Activated CD8-positive, alpha-beta memory T cell treated with anti-CD3 and anti-CD28 coated beads for 48 hours (primary cell): ENCODE measurements at places on chromosomes 11 and 22.

DNA sequence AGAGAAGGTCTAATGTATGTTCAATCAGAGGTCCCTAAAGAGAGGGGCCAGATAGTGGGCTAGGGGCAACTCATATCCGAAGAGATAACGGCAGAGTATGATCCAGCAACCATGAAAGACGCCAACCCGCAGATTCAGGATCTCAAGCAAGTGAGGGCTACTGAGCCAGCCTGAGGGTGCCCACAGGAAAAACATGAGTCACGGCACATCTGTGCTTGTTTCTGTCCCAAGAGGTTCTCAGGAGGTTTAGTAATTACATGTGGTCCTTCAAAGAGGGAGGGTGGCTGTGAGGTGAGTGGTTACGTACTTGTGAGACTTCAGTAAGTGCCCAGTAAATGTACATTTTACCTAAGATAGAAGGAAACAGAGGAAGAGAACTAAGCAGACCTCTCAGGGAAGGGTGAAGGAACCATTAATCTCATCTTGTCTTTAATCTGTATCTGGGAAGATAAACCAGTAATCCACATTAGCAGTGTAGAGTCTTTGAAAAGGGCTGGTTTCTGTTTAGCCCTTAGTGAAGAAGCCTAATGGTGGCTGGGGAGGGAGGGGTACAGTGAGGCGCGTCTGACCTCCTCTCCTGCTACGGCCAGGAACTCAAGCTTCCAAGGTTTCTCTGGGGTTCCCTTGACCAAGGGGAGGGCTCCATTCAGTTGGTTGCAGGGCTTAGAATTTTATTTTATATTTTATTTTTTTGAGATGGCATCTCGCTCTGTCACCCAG lies 10.2 kb downstream of the SIRT3 start:
- no peak for DNase-seq

GRCh38 chr11:75107187-75107586 lies 10.5 kb upstream of the OR2AT4 start:
- DNase-seq, result no peak

- no peak for DNase-seq
Observed at GRCh38 chr11:78163828-78164227, 24.4 kb upstream of the ALG8 start.

DNA sequence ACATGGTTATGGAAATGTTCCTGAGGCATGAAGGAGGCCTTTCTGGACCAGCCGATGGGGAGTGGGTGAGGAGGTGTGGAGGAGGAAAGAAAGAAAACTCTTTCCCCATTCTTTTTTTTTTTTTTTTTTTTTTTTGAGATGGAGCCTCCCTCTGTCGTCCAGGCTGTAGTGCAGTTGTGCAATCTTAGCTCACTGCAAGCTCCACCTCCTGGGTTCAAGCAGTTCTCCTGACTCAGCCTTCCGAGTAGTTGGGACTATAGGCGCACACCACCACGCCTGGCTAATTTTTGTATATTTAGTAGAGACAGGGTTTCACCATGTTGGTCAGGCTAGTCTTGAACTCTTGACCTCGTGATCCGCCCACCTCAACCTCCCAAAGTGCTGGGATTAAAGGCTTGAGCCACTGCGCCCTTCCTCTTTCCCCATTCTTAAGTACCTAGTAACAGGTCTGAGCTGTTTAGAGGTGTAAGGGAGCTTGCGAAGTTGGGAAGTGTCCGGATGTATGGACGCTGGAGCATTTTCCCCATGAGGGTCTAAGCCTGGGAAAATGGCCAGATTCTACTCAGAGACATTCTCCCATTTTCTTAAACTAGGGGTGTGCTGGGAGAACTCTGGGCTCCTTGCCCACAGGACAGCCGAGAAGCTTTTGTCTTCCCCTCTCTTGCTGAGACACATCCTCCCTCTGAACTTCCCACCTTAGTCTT lies 135.8 kb downstream of the TEAD1 start:
- DNase-seq, result no peak

DNA sequence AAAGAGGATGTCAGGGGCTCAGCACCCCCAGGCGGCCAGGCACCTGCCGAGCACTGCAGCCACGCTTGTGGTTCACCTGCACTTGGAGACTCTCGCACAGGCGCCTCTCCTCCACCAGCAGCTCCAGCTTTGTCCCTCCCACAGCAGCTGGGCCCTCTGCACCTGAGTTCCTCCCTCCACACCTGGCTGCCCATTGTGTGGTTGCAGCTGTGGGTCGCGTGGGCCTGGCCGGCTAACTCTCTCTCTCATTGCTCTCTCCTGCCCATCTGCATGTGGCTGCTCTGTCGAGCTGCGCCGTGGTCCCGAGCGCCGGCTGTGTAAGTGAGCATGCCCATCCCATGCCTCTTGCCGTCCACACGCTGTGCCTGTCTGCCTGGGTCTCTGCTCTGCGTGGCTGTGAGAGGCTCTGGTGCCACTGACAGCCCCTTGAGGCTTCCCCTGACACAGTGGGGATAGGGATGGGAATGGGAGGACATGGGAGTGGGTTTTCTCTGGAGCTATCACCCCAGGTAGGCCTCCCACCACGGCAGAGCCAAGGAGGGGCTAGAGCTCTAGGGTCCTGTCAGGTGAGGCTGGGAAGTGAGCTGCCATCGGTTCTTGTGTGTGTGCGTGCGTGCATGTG lies 8.5 kb upstream of the ACR start:
- DNase-seq, result no peak

GRCh38 chr11:120354779-120355178 lies 18.6 kb downstream of the ARHGEF12 start:
- no peak for DNase-seq

GRCh38 chr22:29166180-29166579 lies 39.5 kb upstream of the EMID1 start:
- DNase-seq, result no peak

GRCh38 chr11:120906766-120907165 lies 117.1 kb upstream of the TBCEL start:
- DNase-seq, result no peak

DNA sequence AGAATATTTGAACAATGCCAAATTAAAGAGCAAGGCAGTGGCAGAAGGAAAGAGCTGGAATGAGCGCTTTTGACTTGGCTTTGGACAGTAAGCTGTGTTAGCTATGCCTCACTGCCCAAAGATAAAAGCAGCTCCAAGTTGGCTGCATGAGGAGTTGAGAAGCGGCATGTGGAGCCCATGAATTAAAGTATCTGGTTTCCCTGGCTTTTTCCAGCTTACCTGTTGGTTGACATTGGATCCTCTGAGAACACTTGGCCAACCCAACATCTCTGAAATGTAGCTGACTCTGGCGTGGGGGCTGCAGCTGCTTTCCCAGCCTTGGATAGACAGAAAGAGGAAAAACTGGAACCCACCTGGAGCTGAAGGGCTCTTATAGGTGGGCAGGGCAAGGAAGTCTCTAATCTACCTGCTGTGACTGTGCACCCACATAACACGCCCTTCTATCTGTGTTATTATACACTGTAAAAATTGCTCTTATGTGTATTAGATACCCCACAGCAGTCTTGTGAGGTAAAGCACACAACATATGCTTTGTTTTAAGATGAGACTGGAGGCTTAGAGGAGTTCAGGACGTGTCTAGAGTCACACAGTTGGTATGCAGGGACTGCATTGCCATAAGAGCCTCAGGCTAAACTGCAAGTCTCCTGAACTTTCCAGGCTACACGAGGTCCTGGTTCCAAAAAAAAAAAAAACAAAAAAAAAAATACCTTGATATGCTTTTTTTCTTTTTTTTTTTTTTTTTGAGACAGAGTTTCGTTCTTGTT lies 5.8 kb downstream of the UBASH3B start:
- no peak for DNase-seq

DNA sequence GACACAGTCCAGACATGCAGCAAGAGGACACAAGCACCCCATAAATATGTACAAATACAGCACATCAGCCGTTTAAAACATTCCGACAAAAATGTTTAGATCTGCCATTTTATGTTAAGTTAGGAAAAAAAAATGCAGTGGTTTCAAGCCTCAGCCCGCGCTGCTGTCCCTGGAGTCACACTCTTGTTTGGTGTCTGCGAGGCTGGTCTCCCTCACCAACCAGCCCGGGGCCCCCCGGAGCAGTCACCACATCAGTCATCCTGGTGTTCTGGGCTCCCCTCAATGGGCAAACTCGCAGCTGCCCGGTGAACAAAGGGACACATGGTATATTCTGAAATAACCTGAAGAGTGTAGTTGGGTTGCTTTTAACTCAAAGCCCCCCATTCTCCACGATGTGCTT lies 1022.2 kb downstream of the BRD1 start:
- DNase-seq, result no peak

DNA sequence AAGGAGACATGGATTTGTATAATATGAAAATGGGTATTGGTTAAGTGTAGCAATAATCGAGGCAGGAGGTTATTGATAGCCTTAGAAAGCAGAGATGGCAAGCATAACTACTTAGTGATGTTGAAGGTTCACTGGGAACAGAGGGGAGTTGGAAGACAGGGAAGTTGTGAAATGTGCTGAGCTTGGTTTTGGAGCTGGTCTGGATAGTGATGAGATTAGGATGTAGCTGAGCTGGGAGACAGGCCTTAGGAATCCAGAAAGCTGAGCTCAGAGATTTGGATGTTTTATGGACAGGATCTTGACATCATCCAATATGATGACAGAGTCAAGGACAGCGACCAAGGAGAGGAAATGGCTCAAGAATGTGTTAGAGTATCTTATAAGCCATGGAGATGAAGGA lies 113.1 kb downstream of the ARHGAP42 start:
- DNase-seq, result no peak

DNA sequence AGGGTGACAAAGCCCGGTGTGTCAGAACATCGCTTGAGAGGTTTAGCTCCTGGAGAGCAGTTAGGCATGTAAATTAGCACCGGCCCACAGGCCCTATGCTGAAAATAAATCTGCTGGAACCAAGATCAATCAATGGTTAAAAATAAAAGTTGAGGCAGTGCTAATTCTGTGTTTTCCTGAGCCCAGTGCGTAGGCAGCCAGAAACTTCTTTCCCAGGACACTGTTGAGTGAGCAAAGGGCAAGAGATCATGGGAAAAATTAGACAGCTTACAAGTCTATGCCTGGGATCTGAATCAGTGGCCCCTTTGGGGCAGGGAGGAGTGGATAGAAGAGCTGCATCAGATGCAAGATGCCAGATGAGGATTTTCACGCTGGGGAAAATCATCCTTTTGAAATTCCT lies 539.2 kb downstream of the BUD13 start:
- DNase-seq, result no peak

DNA sequence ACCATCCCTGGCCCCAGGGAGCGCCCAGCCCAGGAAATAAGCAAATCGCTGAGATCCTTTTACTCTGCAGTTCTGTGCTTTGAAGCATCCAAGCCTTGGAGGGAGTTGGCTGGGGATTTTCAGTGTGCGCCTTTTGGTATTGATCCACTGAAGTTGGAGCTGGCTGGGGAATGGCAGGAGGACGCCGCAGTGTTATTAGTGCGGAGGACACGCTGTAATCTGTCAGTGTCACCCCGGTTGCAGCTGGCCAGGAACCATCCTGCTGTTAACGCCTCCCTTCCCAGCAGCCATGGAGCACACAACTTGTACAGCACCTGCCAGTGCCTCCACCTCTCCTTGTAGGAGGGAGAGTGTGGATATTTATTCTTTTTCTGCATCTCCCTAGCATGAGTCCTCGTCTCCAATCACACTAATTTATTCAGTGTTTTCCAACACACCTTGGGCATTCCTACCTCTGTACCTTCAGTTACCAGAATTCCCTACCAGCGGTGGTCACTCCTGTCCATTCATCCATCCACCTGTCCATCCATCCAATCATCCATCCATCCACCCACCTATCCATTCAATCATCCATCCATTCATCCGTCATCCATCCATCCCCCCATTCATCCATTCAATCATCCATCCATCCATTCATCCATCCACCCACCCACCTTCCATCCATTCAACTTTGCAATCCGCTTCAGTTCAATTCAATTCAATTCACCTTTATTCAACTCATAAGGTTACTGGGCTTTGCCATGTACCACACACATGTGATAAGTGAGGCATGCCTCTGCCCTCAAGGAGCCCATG lies 21.9 kb upstream of the EIF3D start:
- no peak for DNase-seq

DNA sequence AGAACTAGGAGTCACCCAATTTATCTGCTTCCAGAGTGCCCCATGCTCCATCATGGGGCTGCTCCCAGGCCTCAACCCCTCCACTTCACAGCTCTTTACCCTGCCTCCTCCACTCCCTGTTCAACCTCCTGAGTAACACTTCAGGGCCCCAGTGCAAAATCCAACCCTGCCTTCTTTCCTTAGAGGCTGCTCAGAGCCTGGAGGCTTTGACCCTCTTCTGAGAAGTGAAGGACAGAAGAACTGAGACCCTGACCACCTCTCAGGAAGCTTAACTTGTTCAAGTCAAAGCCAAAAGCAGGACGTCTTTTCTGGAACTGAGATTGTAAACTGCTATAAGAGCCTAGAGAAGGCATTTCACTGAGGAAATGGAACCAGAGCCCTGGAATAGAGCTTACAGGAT lies 15.5 kb downstream of the EIF3F start:
- no peak for DNase-seq

DNA sequence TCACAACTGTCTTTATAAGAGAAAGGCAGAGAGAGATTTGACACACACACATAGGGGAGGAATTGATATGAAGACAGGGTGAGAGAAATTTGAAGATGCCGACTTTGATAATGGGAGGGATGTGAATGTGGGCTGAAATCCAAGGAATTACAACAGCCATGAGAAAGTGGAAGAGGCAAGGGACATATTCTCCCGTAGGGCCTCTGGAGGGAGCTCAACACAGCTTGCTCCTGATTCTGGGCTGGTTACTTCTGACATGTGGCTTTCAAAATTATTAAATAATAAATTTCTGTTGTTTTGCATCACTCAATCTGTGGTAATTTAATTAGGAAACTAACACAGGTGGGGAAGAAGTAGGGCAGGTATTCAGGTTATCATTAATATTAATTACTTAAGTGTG lies 282.9 kb downstream of the LUZP2 start:
- no peak for DNase-seq

GRCh38 chr11:46252373-46252914 lies 25.0 kb upstream of the CREB3L1 start:
- DNase-seq, result no peak

GRCh38 chr22:43110927-43111623 lies 525 bp downstream of the BIK start:
- DNase-seq, result peak; percentile 14

- DNase-seq, result no peak
Observed at GRCh38 chr11:76265771-76266241, 59.5 kb upstream of the WNT11 start.

DNA sequence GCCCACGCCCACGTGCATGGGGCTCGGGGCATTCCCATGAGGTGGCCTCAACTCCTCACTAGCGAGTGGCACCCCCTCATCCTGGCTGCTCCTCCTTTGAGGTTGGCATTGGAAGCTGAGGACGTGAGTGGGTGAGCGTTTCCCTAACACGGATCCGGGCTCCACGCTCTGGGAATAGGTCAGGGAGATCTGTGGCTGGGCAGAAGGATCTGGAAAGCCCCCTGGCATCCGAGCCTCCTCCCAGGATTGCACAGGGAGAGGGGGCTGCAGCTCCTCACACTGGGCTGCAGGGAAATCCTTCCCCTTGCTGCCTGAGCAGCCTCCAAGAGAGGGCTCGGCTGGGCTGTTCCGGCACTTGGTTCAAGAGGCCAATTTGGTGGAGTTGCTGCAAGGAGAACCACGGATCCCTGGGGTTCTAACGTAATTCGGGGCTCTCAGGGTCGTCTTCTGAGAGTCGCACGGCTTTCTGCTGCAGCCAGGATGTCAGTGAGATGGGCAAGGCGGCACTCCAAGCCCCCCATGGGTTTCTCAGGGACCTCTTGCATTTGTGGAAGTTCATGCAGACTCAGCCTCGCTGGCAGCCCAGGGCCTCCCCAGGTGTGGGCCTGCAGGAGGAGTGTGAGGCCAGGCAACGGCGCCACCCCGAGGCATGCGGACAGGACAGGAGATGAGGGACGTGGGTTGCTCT lies 1119.0 kb downstream of the BRD1 start:
- no peak for DNase-seq

- no peak for DNase-seq
Observed at GRCh38 chr11:119188887-119189286, 3.6 kb downstream of the NHERF4 start.
